EH (cell line): ENCODE measurements at places on chromosomes 5 and 9.
A peak's percentile ranks its signal among the peaks of the same experiment; 100 is the strongest.

DNA sequence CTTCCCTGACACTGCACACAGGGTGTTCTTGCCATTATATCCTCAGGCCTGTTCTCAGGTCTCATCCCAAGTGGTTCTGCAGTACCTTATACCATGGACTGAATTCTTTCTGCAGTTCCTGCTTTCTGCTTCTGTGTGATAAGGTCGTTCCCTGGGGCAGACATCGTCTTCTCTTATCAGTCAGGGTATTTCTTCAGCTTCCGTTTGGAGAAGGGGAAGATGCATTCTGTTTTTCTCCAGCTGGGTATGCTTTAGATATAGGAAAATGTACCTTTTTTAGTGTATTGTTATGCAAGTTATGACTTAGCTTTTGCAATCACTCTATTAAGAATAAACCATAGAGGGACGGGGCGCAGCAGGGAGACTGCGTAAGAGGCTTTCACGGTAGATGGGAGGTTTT lies 31.1 kb downstream of the RALGPS1 start:
- DNase-seq = no peak

DNA sequence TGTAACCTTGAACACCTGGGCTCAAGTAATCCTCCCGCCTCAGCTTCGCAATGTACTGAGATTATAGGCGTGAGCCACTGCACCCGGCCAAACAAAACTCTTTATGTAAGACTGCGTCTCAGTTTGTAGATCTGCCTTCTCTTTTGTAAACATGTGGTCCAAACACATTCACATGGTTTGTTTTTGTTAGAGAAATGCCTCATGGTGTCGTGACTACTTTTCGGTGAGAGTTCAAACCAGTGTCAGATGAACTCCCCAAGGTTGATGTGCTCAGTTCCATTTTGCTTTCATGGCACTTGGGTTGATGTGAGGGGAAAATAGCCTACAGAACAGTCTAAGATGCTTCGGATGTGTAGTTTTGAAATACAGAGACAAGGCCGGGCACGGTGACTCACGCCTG lies 231.6 kb downstream of the GOLPH3 start:
- DNase-seq = no peak

DNA sequence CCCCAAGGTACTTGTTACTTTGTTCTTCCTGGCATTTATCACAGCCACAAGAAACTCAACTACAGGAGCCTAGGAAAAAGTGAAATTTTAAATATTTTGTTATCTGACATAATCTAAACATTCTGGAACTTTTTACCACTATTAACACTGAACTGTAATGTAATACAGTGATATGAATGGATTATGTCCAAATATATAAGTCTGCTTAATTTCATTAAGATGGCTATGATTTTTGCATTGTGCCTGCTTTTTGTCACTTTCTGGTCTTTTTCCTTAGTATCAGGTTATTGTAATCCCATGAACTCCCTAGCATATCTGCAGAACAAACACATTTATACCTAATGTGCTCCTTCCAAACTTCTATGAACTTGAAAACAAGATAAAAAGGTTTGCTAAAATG lies 35.8 kb downstream of the PJA2 start:
- DNase-seq = no peak

DNA sequence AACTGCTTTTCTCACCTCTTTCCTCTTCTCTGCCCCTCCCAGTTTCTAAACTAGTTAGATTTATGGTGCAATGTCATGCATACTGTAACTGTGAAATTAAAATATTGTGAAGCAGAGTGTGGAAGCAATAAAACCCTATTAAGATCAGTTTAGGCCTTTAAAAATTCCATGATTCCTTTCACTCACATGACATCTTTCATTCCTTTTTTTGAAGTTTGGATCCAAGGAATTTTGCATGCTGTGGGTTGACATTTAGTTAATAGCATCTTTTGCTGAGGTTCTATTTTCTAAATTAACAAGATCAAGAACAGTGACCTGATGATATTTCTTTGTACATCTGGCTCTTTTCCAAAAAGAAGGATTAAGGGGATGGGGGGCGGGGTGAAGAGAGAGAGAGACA lies 13.7 kb downstream of the FOXD1 start:
- no peak for DNase-seq

GRCh38 chr5:25006237-25006636 lies 361.5 kb upstream of the CDH10 start:
- no peak for DNase-seq

GRCh38 chr9:14412775-14413174 lies 98.8 kb upstream of the NFIB start:
- DNase-seq = no peak

- DNase-seq = no peak
Measured at GRCh38 chr5:59179704-59180103, 596.8 kb downstream of the RAB3C start.

DNA sequence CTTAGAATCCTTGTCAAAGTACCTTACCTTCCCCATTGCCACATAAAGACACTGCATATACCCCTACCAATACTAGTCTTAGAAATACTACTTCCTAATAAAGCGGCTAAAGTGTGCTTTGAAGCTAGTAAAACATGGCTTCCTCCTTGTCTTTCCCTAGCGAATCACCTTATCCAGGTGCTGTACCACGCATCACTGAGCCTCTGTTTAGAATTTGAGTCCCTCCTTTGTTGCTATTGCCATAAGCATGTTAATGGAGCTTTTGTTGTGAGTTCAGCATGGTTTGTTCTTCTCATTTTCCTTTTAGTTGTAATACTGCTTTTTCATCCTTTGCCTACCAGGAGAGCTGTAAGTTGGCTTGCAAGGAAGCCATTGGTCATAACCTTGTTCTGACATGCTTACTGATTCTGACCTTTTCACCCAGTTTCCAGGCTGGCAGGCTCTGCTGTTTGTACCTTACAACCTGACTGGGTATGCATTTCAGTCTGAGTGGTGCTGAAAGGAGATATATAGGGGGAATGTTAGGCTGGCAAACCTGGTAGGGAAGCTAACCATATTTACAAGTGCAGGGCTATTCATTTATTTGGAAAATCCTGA lies 49.8 kb downstream of the LMNB1 start:
- no peak for DNase-seq

DNA sequence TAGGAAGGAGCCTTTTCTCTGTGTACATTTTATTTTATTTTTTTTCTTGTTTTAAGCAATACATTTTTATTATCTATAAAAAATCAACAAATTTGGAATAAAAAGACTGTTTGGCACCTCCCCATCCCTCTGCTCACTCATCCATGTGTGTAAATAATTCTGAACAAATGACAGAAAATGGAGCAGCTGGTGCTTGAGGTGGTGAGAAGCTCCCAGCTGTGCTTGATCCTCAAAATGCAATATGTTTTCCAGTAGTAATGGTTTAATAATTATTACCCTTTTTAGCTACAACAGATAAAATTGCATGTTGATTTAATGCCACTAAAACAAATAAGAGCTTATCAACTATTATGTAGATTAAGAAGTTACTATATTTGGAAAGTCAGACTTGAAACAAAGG lies 132.5 kb downstream of the CDH18 start:
- no peak for DNase-seq

DNA sequence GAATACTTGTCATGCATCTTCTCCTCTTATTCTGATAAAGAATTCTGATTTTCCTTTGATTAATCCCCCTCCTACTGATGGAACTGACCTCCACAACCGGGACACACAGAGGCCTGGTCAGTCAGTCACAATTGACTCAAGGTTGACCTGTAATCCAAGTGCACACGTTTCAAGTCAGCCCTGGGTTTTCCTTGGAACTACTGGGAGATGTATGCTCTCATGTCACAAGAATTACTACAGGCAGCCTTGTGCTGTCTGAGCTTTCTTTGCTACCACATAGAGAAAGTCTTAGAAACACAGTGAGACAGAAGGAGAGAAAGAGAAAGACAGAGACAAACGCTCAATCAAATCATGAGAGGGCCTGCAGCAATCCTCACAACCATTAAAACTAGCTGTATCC lies 345.8 kb downstream of the PDE4D start:
- no peak for DNase-seq

DNA sequence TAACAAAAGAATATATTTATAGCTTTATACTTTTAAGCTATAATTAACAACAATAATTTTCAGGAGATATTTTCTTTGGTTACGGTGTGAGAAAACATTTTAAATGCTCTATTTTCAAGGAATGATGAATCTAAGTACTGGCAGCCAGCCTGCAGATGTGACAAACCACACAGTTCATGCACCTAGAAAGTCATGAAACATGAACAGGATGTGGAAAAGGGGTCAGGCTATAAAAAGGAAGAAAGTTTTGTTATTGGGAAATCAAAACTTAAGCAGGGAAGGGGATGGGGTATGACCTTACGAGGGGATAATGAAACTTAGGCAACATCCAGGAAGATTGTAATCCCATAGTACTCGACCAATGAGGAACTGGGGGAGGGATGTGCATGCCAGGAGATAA lies 508.7 kb upstream of the GRAMD2B start:
- DNase-seq = no peak

- no peak for DNase-seq
Measured at GRCh38 chr5:147187099-147187540, 47.7 kb upstream of the STK32A start.

- DNase-seq = no peak
Measured at GRCh38 chr5:80284720-80285119, 28.9 kb upstream of the SERINC5 start.

DNA sequence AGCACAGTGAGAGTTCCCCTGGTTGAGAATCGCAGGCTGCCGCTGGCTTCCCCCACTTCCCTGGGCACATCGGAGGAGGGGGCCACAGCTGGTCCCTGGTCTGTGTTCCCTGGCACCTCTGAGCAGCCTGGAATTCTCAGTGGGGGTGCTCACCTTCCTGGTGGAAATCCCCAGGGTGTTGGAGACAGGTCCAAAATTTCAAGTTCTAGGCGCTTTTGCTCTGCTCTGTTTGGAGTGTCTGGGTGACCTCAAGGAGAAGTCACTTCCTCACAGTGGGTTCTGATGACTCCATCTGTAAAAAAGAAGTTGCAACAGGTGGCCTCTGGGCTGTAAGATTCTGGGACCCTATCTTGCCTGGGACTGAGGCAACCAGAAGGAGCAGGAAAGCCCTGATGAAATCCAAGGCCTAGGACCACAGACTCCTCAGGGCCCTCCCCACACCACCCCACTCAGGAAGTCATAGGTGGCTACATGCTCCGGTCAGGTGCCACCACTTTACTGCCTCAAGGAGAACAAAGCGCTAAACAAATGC lies at the start of gene TRAF1:
Gene TRAF1, minus strand, starts transcription at position 400 of the 532 bp plus-strand sequence. CDS start 721 bp downstream, outside the sequence.
- no peak for DNase-seq

- peak; percentile 45 for DNase-seq
Measured at GRCh38 chr5:94670726-94671125, 52.3 kb downstream of the SLF1 start.

GRCh38 chr9:123251324-123251723 lies 17.1 kb downstream of the STRBP start:
- DNase-seq = no peak

- peak; percentile 63 for DNase-seq
Measured at GRCh38 chr5:137734962-137735554, 831 bp downstream of the KLHL3 start.

- DNase-seq = no peak
Measured at GRCh38 chr5:125186911-125187375, 440.5 kb upstream of the ZNF608 start.

DNA sequence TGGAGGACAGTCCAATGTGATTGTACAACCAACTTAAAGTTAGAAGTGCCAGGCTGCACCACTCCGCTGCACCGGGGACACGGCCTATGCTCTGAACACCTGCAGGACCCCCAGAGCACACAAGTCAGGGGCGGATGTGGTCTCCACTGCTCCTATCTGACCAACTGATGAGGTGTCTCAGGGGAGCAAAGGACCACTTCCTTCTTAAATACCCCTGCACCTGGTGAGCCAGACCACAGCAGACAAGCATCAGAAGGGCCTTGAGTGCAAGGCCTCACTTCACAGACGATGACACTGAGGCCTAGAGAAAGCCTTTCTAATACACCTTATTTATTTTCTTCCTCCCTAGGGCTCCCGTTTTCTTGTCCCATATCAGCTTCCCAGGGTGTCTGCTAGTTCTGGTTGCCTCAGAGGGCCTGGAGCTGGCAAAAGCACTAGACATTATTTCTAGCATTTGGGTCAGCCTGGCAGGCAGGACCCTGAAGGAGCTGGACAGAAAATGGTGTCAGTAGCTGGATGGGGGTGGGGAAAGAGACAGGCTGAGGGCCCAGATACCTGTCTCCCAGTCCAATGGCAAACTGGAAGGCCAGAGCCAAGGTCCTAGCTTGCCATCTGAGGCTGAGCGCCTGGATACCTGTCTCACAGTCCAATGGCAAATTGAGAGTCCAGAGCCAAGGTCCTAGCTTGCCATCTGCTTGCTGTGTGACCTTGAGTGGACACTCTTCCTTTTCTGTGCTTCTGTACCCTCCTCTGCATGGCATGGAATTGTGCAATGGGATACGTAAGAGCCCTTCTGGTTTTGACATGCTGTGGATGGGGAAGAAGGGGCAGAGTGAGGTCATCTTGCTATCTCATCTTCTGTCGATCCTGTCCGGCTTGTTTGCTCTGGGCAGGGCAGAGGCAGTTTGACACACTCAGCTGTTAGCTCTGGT lies 9.0 kb downstream of the CCDC69 start:
- DNase-seq = no peak
